Activated T-cell treated with anti-CD3 and anti-CD28 coated beads, Interleukin-2, amount 50 U/mL, for 72 hours (primary cell): ENCODE measurements at places on chromosomes 7 and 10. TPM values are rescaled to one million over a fixed set of nuclear protein-coding genes. Genes with fewer than 3 reads are reported as not detected.

DNA sequence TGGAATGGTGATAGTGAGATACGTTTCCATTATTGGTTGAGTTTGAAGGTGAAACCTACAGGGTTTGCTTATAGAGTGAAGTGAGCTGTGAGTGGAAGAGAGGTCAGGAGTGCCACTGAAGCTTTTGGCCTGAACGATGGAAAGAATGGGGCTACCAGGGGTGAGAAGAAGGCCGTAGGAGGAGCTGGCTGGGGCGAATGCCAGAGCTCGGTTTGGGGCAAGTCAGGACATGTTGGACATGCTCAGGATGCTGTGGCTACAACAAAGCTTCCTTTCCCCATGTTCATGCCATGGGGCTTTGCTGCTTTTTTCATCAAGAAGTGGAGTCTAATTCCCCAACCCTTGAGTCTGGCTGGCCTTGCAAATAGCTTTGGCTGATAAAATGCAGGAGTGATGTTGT lies 253.7 kb downstream of the GLRX3 start:
- H3K36me3 ChIP-seq = peaks cover 1% of the 10 kb centered on the region
- no peaks in the 10 kb centered on the region for H3K27me3 ChIP-seq
- H3K4me1 ChIP-seq = no peaks in the 10 kb centered on the region
- DNase-seq = no peak

DNA sequence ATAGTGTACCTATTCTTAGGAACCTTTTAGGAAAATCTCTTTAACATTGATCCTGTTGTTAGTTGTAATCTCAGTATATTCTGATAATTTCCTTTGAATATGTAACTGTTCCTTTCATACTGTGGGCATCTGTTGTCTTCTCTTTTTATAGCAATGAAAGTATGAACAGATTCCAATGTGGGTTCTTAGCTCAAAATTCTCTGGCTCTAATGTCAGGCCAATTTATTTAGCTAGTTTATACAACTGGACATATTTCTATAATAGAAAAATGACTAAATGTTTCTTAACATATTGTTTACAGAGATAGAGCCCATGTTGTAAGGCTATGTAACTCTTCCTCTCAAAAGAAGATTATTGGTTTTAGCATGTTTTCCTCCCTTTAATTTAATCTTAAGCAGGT lies 363.2 kb downstream of the AUTS2 start:
- peaks cover 18% of the 10 kb centered on the region for H3K4me1 ChIP-seq
- H3K27me3 ChIP-seq = no peaks in the 10 kb centered on the region
- H3K36me3 ChIP-seq = no peaks in the 10 kb centered on the region
- no peak overlapping the region for H3K4me3 ChIP-seq

- no peaks in the 10 kb centered on the region for H3K27me3 ChIP-seq
- DNase-seq = no peak
- no peak overlapping the region for H3K27ac ChIP-seq
- H3K4me1 ChIP-seq = no peaks in the 10 kb centered on the region
- no peak overlapping the region for H3K4me3 ChIP-seq
- peaks cover 2% of the 10 kb centered on the region for H3K36me3 ChIP-seq
Measured at GRCh38 chr7:68417659-68418058, 1180.6 kb upstream of the AUTS2 start.

FAM20C gene
- not detected for total RNA-seq

GCK gene
- total RNA-seq = 0.67 TPM
